Thymus (tissue), 14 donors: ENCODE measurements at places on chromosomes 3 and 15. TPM values are rescaled to one million over a fixed set of nuclear protein-coding genes. Genes with fewer than 3 reads are reported as not detected.

- DNase-seq: no peak
Observed at GRCh38 chr15:28114721-28115622, 15.9 kb upstream of the OCA2 start.

- no peak for DNase-seq
Observed at GRCh38 chr3:64739971-64740631, 52.3 kb upstream of the ADAMTS9 start.

The LRCH3 gene
- 25.4 TPM for total RNA-seq

GRCh38 chr3:138578141-138578540, 15.9 kb downstream of the CEP70 start:
- no peak for DNase-seq

GRCh38 chr3:49868862-49869466, 742 bp downstream of the CAMKV start:
- no peak for DNase-seq

- no peak for DNase-seq
Observed at GRCh38 chr3:128383316-128384235, 83.1 kb downstream of the DNAJB8 start.

- DNase-seq: no peak
Observed at GRCh38 chr15:88021601-88022000, 234.9 kb downstream of the NTRK3 start.

The MYZAP gene
- total RNA-seq: 2.5 TPM
